CD4-positive, alpha-beta T cell treated with Interleukin-4 for 1 hour (primary cell): ENCODE measurements at places on chromosomes 13 and 19.

DNA sequence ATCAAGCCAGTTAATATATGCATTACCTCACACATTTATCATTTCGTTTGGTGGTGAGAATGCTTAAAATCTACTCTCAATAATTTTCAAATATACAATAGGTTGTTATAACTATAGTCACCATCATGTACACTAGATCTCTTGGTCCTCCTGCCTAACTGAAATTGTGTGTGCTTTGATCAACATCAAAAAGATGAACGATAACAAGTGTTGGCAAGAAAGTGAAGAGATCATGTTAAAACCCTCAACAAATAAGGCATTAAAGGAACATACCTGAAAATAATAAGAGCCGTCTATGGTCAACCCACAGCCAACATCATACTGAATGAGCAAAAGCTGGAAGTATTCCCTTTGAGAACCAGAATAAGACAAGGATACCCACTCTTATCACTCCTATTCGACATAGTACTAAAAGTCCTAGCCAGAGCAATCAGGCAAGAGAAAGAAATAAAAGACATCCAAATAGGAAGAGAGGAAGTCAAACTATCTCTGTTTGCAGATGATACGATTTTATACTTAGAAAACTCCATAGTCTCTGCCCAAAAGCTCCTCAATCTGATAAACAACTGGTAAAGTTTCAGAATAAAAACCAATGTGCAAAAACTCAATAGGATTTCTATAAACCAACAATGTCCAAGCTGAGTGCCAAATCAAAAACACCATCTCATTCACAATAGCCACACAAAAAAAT is 27.9 kb upstream of the OR10H1 start:
- DNase-seq: no peak

- DNase-seq: peak; percentile 93
These were observed 2.4 kb upstream of the MYCBP2 start for GRCh38 chr13:77329133-77329910.

DNA sequence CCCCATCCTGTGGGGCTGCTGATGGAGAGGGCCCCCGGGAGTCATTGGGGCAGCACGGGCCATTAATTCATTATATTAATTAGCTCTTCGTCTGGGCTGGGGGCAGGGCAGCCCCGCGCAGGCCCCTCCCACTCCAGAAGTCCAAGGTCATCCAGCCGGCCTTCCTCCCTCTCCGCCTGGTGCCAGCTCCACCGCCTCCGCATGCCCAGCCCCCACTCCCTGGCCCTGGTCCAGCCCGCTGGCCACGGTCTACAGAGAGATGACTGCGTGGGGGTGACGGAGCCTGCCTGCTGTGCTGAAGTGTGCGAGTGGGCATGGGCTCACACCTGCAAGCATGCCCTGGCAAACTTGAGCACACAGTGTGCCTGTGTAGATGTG is 8.8 kb downstream of the IGLON5 start:
- DNase-seq: no peak

DNA sequence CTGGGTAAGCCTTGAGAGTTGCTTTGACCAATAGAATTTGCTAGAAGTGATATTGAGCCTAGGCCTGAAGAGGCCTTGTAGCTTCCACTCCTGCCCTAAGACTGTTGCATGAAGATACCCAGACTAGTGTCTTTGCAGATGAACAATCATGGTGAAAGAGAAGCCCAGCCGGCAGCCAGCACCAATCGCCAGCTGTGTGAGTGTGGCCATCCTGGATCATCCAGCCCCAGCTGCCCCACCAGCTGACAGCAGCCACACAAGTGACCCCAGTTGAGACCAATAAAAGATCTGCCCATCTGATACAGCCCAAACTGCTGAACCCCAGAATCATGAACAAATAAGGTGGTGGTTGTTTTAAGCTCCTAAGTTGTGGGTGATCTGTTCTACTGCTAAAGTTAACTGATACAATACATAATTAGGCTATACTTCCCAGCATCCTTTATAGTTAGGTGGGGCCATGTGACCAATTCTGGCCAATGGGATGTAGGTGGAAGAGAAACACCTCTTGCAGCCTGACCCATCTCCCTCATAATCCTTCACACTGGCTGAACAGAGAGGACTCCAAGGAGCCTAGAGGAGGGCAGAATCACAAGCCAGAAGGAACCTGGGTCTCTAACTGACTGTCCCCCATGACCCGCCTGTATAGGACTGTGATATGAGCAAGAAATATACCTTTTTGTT is 9.4 kb upstream of the ZNF428 start:
- no peak for DNase-seq

- no peak for DNase-seq
These were observed 98.2 kb upstream of the SCEL start for GRCh38 chr13:77437267-77437666.

- no peak for DNase-seq
These were observed 29.5 kb upstream of the RBM26 start for GRCh38 chr13:79435561-79435990.

DNA sequence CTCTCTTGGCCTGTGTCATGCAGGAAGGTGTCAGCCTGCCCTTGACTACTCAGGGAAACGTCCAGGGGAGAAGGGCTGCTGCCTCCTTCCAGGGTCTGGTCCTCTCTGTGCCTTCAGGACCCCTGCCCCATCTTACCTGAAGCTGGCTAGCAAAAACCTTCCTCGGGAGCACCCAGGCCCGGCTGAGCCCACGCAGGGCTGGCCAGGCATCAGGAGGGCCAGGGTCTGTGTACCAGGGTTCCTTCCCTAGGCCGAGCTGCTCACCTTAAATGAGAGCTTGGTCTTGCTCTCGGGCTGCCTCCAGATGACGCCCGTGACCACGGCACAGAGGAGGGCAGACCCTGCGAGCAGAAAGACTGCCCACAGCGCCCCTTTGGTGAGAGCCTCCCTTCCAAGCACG is 78.6 kb downstream of the SLC7A1 start:
- DNase-seq: no peak

DNA sequence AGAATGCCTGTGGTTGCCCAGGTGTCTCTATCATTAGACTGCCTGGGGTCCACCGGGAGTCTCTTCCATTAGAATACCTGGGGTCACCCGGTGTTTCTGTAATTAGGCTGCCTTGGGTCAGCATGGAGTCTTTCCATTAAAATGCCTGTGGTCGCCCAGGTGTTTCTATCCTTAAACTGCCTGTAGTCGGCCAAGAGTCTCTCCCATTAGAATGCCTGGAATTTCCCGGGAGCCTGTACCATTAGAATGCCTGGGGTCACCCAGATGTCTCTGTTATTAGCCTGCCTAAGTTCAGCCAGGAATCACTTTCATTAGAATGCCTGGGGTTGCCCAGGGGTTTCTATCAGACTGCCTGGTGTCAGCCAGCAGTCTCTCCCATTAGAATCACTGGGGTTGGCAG is 1492.8 kb downstream of the UQCRFS1 start:
- DNase-seq: no peak

- DNase-seq: no peak
These were observed 13.1 kb downstream of the MED16 start for GRCh38 chr19:879711-880438.

GRCh38 chr13:99725644-99726043 is 224.4 kb downstream of the TM9SF2 start:
- no peak for DNase-seq

- DNase-seq: no peak
These were observed 138.1 kb upstream of the KL start for GRCh38 chr13:32878163-32878562.
